ENCODE measurements at places on chromosomes 6 and 20.
A peak's percentile ranks its signal among the peaks of the same experiment; 100 is the strongest.

DNA sequence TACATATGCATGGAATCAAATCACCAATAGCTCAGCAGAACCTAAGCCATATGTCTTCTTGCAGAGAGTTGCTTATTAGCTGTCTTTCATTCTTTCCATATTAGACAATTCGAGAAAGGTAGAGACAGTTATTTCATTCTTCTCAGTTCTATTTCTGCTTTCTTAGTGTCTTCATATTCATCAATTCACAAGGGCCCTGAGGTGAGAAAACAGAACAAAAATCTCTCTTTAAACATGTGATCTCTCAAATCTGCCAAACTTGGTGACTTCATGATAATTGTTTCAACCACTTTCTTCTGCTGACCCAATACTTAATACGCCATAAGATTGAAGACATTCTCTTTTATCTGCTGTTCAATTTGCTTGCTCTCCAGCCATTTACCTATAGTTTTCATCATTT is 229.7 kb upstream of the MARCKS start:
- no peak for DNase-seq

- DNase-seq, result no peak
Measured at GRCh38 chr20:19883501-19883900, 125.4 kb downstream of the RIN2 start.

GRCh38 chr6:141153563-141153962 is 979.2 kb upstream of the GJE1 start:
- peak; percentile 23 for DNase-seq

- no peak for DNase-seq
Measured at GRCh38 chr6:112145080-112145573, 57.7 kb downstream of the FAM229B start.

DNA sequence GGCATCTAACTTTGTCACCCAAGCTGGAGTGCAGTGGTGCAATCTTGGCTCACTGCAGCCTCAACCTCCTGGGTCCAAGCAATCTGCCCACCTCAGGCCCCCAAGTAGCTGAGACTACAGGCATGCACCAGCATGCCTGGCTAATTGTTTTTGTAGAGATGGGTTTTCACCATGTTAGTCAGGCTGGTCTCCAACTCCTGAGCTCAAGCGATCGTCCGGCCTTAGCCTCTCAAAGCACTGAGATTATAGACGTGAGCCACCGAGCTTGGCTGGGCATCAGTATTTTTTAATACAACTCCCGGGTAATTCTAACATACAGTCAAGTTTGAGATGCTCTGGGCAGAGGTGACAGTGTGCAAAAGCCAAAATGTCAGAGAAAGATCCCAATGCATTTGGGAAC is 73.5 kb downstream of the NFATC2 start:
- DNase-seq, result no peak

DNA sequence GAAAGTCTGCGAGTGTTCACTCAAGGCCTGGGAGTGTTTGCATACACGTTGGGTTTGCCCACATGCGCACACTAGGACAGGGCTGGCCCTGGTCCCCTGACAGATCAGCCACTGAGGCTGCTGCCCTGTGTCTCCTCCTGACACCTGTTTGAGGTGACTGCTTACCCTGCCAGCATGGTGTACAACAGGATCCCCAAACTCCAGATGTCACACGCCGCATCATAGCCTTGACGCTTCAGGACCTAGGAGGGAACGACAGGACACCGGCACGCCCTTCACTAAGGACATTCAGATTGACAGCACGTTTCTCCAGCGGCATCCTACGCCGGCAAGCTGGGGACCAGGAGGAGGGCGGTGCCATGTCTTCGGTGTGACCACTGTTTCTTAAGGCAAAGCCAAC is 37.0 kb upstream of the MPC1 start:
- no peak for DNase-seq

DNA sequence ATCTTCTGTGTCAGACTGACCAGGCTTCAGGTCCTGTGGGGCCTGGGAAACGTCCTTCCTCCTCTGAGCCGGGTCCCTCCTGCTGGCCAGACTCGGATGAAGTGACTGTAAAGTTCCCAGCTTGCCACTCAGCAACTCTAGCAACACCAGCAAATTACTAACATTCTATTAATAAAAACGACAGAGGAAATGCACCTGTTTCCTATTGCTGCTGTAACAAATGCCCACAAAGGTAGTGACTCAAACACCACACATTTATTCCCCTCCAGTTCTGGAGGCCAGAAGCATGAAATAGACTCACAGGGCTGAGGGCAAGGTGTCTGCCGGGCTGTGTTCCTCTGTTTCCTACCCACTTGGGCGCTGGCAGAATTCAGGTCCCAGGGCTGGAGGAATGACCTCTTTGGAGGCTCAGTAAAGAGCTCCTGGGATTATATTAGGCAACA is 48.8 kb downstream of the CTCFL start:
- DNase-seq, result no peak

DNA sequence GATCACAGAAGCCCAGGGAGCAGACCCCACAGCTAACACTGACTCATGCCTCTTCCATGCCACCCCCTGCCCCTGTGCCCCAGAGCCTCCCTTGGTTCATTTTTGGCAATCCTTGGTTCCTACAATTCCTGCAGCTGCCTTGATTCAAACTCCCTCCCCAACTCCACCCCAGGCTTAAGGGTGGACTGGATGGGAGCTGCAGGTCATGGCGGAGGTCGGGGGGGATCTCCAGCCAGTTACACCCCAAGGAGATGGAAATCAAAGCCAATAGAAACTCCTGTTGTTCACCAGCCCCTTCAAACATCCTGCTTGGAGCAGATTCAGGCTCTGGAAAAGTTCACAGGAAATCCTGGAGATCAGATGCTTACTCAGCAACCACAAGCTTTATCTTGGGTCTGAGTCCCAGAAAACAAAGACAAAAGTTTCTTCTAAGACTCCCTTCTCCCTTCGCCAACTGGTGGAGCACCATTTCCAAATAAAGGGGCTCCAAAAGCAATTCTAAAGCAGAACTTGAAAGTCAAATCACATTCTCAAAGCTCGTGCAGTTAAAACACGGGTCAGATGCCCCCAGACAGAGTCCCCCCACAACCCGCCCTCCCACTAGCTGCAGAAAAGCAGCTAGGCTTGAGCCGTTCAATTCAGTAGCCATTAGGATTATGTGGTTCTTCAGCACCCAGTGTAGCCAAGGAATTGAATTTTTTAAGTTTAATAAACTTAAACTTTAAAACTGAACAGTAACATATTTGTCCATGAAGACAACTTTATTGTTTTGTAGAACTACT is 149.5 kb downstream of the ANKRD60 start:
- DNase-seq, result no peak

GRCh38 chr6:157892363-157892877 is 69.4 kb downstream of the SNX9 start:
- DNase-seq, result no peak

DNA sequence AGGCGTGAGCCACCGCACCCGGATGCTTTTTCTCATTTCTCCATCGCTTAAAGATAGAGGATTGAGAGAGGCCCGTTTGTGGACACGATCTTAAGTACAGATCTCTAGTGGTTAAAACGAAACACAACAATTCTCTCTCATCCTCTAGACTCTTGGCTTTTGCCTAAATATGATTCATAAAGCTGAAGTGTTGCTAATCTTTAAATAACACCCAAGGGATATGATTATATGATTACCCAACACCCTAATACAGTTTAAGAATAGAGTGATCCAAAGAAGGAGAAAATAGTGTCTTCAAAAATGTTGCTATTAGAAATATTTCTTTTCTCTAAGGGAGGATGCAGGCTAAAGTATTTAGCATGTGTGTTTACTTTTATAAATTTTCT is 50.4 kb downstream of the MTHFD1L start:
- no peak for DNase-seq

DNA sequence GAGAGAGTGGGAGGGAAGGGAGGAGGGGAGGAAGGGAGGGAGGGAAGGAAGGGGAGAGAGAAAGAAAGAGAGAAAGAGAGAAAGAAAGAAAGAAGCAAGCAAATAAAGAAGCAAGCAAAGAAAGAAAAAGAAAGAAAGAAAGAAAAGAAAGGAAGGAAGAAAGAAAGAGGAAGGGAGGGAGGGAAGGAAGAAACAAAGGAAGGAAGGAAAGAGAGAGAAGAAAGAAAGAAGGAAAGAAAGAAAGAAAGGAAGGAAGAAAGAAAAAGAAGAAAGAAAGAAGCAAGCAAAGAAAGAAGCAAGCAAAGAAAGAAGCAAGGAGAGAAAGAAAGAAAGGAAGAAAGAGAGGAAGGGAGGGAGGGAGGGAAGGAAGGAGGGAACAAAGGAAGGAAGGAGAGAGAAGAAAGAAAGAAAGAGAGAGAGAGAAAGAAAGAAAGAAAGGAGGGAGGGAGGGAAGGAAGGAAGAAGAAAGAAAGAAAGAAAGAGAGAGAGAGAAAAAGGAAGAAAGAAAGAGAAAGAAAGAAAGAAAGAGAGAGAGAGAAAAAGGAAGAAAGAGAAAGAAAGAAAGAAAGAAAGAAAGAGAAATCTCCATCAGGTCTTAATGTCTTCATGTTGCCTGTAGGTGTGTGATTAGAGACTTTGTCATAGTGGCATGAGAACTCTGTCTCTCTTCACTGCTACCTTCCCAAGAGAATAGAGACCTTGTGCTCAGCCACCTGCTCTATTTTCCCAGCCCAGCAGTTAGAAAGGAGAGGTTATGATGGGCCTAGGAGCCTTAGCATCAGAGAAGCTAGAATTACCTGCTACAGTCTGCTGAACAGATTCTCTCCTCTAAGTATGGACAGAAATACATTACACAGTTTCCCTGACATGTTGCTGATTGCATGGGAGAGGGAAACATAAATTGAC is 5.0 kb downstream of the SEMG1 start:
- no peak for DNase-seq

DNA sequence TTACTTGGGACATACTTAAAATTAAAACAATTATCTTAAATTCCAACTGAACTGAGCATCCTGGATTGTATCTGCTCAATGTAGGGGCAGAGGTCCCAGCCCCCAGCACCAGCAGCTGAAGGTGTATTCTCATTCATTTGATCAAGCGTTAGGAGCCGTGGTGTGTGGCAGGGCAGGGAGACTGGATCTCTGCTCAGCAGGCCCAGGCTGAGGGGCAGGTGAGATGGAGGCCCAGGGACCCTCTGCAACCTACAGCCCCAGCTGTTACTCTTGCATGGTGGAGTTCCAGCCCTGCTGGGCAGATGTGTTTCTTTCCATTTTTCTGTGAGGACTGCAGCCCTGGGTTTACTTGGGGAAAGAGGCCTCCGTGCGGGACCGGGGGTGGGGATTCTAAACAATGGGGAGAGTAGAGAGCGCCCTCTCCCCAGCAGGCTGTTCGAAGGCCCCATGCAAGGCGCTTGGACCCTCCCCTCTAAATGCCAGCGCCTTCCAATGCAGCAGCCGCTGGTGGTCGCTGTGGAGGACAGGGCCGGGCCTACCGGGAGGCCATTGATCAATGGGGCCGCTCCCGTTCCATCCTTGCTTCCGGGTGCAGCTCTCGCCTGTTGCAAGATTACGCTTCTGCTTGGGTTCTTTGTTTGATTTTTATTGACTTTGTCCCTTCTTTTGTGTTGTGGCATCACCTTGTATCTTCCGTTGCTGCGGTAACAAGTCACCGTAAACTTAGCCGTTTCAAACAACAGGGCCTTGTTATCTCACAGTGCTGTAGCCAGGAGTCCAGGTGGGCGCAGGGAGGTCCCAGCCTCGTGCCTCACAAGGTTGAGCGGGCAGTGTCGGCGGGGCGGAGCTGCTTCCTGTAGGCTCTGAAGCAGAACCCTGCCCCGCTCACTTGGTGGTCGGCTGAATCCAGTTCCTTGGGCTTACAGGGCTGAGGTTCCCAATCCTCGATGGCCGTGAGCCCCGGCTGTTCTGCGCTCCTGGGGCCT is 134.8 kb upstream of the PHACTR3 start:
- DNase-seq, result no peak

GRCh38 chr6:47247227-47247797 is 62.4 kb downstream of the TNFRSF21 start:
- no peak for DNase-seq

DNA sequence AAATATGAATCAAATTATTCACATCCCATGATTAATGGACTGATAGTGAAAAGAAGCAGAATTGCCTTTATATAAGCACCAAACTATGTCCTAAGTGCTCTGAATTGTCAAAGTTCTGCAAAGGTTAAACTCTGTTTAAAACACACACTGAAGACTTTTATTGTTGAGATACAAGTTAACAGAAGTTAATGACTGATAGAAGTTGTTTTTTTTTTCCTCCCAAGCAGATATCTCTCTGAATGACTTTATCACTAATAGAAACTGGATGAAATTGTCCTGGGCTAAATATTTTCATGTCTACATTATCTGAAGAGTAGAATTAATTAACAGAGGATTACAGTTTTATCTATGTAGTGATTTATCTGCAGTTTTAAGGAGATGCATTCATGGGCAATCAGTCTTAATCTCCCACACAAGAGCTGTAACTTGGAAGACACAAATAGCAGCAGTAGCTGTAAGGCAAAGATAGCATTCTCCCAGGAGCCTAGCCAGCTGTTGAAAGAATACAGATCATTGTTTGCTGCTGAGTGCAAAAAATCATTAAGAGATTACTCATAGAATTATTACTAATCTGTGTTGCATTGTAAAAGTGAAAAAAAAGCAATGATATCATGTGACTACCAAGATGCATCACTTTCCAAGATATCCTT is 49.9 kb downstream of the BMP5 start:
- no peak for DNase-seq

DNA sequence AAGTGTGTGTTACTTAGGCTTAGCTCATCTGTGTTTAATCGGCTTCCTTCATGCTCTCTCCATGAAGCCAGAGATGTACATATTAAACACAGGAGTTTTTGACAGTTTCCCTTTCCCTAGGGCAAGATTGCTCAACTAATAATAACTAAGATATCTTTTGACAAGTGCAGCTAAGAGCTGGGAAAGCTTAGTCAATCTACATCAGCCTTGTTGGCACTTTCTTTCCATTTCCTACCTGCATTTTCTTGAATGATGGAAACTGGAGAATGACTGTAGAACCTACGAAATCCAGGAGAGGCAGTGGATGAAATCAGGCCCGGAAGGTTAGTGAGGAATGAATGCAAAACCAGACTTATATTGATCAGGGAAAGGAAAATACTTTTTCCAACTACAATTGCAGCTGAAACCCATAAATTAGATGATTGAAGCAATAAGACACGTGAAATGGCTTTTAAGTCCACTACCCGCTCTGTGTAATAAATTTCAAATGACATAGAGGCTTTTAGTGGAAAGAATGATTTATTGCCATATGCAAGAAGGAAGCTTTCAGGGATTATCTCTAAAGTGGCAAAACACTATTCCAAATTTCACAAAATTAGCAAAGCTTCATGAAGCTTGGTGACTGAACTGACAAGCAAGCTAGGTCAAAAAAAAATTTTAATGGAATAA is 237.2 kb upstream of the ID4 start:
- DNase-seq, result no peak

DNA sequence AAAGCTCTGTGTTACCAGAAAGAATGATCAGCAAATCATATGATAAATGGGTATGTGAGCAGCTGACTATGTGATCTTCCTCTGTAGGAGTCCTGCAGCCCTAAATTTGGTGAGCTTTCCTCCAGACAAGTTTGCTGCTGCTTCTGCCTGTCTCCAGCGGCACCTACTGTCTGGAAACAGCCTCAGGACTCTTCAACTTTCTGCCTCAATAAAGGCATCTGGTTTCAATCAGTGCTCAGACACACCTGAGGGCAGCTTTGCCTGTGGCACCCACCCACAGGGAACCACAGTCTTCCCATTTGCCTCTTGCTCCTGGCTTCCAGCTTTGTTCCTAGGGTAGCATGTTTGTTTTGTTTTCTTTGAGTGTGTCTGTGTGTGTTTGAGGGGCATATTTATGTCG is 727.9 kb upstream of the MAN1A1 start:
- DNase-seq, result no peak

Measured in stimulated activated CD4-positive, alpha-beta T cell treated with anti-CD3 and anti-CD28 coated beads, TNF-alpha, amount 100 ng/mL, for 24 hours (primary cell).